ENCODE measurements at places on chromosomes 16 and 17.

- DNase-seq: no peak
Measured at GRCh38 chr16:88835383-88835782, 21.4 kb downstream of the GALNS start.

DNA sequence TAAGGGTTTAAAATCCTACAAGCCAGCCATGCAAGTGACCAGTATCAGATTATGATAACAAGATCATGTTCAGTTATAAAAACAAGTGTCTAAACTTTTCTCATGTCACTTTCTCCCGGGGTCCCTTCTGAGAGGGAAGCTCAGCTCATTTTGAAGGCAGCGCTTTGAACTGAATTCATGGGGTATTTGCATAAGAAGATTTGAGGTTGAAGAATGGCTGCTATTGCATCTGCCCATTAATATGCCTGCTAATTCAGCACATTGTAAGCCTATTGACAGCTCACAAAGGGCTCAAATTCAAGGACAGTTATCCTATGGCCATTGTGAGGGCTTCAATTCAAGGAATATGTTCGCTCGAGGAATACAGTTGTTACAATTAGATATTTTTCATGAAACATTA lies 290.2 kb upstream of the IRX3 start:
- DNase-seq: no peak

GRCh38 chr17:50931144-50931908 lies 65.2 kb upstream of the TOB1 start:
- DNase-seq: no peak

GRCh38 chr16:84475643-84476240 lies 28.7 kb downstream of the MEAK7 start:
- no peak for DNase-seq

DNA sequence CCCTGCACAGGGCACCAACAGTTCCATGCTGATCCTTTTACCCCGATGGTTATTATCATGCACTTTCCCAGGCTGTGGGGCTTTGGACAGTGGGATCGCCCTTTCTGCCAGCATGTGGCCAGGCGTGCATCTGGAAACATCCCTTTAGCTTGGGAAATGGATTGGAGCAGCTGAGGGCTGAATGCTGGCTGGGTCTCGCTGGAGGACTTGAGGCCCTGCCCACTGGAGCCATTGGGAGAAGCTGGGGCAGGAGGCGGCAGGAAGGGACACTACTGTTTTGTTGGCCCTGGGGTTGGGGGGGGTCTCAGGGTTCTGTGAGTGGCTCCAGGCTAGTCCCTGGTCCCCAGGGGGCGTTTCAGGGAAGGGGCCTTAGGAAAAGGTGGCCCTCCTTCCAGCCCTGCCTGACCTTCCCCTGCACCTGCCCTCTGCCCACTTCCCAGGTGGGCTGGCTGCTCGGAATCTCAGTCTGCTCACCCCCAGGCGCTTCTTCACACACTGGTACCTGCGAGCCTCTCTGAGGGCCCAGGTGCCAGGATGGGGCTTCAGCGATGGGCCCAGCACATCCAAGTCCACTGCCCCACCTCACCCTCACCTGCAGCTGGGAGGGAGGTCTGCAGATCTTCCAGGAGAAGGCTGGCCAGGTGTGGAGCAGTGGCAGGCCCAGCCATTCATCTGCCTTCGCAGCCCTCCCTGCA lies 1.6 kb upstream of the ADGRG3 start:
- no peak for DNase-seq

DNA sequence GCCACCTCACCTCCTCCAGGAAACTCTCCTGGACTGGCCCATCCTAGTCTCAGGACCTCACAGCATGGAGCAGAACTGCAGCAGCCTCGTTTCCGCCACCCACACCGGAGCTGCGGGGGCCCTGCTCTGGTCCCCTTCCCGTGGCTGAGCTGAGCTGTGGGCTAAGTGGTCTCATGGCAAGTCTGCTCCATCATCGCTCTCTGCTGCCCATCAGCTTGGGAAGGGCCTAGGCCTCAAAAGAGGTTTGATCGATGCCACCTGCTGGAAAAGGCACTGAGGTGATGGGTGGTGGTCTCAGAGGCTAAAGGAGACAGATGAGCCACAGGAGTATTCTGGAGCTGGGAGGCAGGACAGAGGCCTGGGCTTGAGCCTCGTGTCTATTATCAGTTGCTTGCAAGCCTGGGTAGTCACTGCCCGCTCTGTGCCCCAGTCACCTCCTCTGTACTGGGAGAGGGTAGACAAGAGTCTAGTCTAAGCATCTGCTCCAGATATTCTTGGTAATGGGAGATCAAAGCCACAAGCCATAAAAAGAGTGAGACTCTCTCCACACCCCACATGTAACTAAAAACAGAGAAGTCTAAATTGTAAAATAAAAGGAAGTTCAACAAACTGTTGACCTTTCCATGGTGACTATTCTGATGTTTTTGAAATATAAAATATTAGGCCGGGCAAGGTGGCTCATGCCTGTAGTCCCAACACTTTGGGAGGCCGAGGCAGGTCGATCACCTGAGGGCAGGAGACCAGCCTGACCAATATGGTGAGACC lies 1.6 kb downstream of the ITGAE start:
- DNase-seq: no peak

Data from stimulated activated CD8-positive, alpha-beta memory T cell treated with anti-CD3 and anti-CD28 coated beads, Interleukin-7, amount 100 ng/mL, for 1 hour (primary cell).